ENCODE measurements at places on chromosomes 7 and 10.
A peak's percentile ranks its signal among the peaks of the same experiment; 100 is the strongest.

DNA sequence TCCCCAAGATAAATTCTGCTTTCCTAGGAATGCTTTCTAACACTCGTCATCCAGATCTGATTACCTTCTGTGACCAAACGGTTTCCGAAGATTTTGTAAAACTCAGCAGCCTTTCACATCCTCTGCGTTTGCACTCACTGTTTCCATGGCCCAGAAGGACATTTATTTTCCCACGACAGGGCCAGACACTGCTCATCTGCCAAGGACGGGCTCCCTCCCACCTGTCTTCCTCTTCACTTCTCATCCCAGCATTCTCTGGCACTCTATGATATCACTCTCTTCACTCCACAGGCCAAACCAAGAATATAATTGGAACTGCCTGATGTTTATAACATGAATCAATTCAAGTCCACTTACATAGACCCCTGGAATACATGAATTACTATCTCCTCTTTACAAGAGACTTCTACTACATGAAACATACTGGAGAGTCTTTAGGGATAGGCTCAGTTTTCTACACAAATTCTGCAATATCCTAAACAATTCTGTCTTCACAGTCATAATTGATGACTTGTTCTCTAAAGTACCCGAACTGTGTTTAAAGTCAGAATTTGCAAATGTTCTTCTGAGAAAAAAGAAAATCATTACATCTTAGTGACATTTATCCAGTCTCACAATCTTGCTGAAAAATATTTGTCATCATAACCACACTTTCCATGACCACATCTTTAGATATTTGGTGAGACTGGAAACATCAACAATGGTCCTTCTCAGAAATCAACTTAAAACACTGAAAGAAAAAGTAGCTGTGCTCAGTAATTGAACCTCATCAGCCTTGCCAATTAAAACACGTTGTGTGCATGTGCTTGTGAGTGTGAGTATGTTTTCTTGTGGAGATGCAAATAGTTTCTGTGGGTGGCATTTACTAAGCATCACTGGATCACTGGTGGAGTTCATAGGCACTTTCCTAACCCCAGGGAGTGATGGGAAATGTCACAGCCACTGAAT, 79.5 kb upstream of the PRSS58 start:
- no peak for DNase-seq

GRCh38 chr7:150367677-150368095, 936 bp upstream of the REPIN1 start:
- no peak for DNase-seq

GRCh38 chr7:37212556-37212955, 236.1 kb downstream of the ELMO1 start:
- DNase-seq, result no peak

DNA sequence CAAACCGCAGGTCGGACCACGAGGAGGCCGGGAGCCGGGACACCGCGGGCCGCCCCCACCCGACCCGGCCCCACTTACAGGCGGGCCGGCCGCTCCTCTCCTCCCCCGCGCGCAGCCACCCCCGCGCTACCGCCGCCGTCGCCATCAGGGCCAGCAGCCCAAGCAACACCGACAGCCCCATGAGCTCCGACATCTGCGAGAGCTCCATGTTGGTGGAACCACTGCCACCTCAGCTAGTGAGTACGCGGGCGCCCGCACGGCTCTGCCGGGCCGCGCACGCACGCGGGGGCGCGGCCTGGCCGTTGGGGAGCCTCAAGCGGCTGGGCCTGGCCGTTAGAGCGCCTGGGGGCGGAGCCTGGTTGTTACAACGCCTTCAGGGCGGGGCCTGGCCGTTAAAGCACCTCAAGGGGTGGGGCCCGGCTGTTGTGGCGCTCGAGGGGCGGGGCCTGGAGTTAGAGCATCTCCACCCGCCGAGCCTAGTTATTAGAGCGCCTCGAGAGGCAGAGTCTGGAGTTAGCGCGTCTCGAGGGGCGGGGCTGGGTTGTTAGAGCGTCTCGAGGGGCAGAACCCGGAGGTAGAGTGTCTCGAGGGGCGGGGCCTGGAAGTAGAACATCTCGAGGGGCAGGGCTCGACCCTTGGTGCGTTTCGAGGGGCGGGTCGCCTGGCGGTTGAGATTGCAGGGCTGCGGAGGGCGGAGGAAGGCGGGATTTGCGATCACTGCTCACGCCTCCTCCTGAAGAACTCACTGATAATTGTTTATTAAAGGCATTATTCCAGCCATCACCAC, at the start of gene TBL2:
Gene TBL2 (minus strand): TSS at position 238 of the 787 bp plus-strand sequence. CDS start 30 bp downstream, at position 208.
- DNase-seq, result peak; percentile 99

DNA sequence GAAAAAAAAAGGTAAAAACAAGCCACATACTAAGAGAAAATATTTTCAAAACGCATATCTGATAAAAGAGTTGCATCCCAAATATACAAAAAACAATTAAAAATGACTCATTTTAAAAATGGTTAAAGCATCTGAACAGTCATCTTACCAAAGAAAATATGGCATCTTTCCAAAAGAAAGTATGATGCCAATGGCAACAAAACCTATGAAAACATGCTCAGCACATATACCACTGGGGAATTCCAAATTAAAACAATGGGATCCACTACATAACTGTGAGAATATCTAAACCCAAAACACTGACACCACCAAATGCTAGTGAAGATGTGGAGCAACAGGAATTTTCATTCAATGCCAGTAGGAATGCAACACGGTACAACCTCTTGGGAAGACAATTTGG, 39.3 kb downstream of the VSTM2A start:
- no peak for DNase-seq

GRCh38 chr7:18637516-18637915, 142.0 kb downstream of the HDAC9 start:
- DNase-seq, result no peak

GRCh38 chr10:3213208-3213607, 40.6 kb upstream of the PITRM1 start:
- no peak for DNase-seq
